ENCODE measurements at places on chromosomes 7 and 10. TPM values are rescaled to one million over a fixed set of nuclear protein-coding genes. Genes with fewer than 3 reads are reported as not detected.

- H3K27ac ChIP-seq = no peak overlapping the region
- H3K27me3 ChIP-seq = no peaks in the 10 kb centered on the region
- peaks cover 25% of the 10 kb centered on the region for H3K4me1 ChIP-seq
- H3K36me3 ChIP-seq = no peaks in the 10 kb centered on the region
- DNase-seq = no peak
Measured at GRCh38 chr10:93392121-93392520, 90.0 kb downstream of the MYOF start.

- H3K27ac ChIP-seq = no peak overlapping the region
- H3K4me3 ChIP-seq = no peak overlapping the region
- H3K27me3 ChIP-seq = no peaks in the 10 kb centered on the region
- H3K4me1 ChIP-seq = no peaks in the 10 kb centered on the region
- DNase-seq = no peak
Measured at GRCh38 chr7:69764147-69764546, 165.9 kb downstream of the AUTS2 start.

Gene FGL2
- polyA plus RNA-seq = 4.1 TPM

GRCh38 chr7:50203521-50203920 lies 101.0 kb upstream of the IKZF1 start:
- peaks cover 32% of the 10 kb centered on the region for H3K4me1 ChIP-seq
- H3K4me3 ChIP-seq = no peak overlapping the region
- no peaks in the 10 kb centered on the region for H3K27me3 ChIP-seq
- DNase-seq = no peak
- H3K27ac ChIP-seq = peak overlapping the region; percentile 33
- no peaks in the 10 kb centered on the region for H3K36me3 ChIP-seq

Gene ANXA8
- not detected for polyA plus RNA-seq

DNA sequence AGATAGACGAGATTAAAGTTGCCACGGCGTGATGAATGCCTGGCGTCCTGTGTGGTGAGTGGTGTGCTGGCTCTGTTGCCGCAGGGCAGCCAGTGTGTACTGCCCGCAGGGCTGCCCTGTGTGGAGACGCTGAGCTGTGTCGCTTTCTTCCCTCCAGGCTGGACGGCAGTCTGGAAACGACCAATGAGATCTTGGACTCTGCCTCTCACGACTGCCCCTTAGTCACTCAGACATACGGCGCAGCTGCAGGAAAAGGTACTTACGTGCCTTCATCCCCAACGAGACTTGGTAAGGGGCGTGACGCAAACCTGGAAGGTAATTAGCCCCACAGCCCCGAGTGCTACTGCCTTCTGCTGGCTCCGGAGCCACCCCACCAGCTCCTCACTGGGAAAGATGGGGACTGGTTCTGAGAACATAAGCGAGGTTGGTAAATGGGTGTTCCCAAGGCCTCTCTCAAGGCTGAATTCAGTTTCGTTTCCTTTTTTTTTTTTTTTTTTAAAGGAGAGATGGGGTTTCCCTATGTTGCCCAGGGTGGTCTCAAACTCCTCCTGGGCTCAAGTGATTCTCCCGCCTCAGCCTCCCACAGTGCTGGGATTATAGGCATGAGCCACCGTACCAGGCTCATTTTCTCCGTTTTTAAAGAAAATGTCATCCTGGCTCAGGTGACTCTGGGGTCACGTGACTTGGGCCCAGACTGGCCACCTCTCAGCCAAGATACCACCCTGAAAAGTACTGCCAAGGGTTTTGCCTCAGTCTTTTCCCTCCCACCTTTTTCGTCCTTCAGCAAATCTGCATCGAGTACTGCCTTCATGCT lies 39.6 kb downstream of the WIPI2 start:
- H3K27ac ChIP-seq = peak overlapping the region; percentile 100
- peak; percentile 29 for DNase-seq
- peak overlapping the region; percentile 22 for H3K4me3 ChIP-seq

Gene TASOR2
- polyA plus RNA-seq = 24.5 TPM

Gene ITPRID1
- not detected for polyA plus RNA-seq

GRCh38 chr10:106147021-106147420 lies 1017.5 kb downstream of the SORCS1 start:
- no peaks in the 10 kb centered on the region for H3K36me3 ChIP-seq
- H3K27ac ChIP-seq = no peak overlapping the region
- H3K4me3 ChIP-seq = no peak overlapping the region
- no peak for DNase-seq

Gene CRHR2
- not detected for polyA plus RNA-seq

DNA sequence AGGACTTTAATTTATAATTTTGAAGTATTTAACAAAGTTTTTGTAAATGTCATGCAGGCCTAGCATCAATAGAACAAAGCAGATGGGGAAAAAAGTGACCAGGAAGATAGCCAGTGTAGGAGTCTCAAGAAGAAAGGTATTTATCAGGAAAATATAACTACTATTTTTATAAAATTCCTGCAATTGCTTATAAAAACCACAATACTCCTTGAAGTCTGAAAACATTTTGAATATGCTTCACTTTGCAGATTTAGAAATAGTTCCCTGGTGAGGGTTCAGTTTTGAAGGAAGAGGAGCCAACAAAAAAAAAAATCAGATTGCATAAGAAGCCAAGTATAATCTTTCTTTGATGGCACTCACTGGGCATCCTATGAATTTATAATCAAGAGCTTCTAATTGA lies 34.1 kb downstream of the MTERF1 start:
- DNase-seq = no peak
- peaks cover 19% of the 10 kb centered on the region for H3K36me3 ChIP-seq
- no peak overlapping the region for H3K27ac ChIP-seq
- H3K27me3 ChIP-seq = no peaks in the 10 kb centered on the region

Gene PIK3AP1
- polyA plus RNA-seq = 155 TPM

GRCh38 chr7:28362812-28363211 lies 49.5 kb upstream of the CREB5 start:
- no peaks in the 10 kb centered on the region for H3K27me3 ChIP-seq
- no peak overlapping the region for H3K4me3 ChIP-seq
- no peak for DNase-seq

DNA sequence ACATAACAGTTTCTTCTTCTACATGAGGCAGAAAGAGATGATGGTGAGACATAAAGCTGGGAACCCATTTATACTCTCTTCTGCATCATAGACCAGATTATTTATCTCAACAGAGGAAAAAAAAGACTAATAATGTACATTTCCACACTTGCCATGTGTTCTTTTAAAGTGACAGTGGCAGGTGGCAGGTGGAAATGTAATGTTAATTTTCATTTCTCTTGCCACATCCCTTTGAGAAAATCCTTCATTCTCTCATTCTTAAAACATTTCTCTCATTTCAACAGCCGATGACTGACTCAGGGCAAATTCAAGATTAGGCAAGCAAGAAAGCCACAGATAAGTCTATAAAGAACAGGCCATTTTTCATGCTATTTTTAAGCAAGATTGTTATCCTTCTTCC lies 635.6 kb upstream of the SORCS1 start:
- no peaks in the 10 kb centered on the region for H3K4me1 ChIP-seq
- no peak for DNase-seq
- H3K4me3 ChIP-seq = no peak overlapping the region
- no peaks in the 10 kb centered on the region for H3K36me3 ChIP-seq
- no peak overlapping the region for H3K27ac ChIP-seq
- H3K27me3 ChIP-seq = no peaks in the 10 kb centered on the region

- no peak for DNase-seq
- no peaks in the 10 kb centered on the region for H3K36me3 ChIP-seq
- H3K27ac ChIP-seq = no peak overlapping the region
- H3K4me1 ChIP-seq = no peaks in the 10 kb centered on the region
- H3K27me3 ChIP-seq = peaks cover 10% of the 10 kb centered on the region
Measured at GRCh38 chr10:1172256-1172984, 116.2 kb downstream of the WDR37 start.

Gene BAIAP2L1
- 1.5 TPM for polyA plus RNA-seq

Gene PDE1C
- not detected for polyA plus RNA-seq

DNA sequence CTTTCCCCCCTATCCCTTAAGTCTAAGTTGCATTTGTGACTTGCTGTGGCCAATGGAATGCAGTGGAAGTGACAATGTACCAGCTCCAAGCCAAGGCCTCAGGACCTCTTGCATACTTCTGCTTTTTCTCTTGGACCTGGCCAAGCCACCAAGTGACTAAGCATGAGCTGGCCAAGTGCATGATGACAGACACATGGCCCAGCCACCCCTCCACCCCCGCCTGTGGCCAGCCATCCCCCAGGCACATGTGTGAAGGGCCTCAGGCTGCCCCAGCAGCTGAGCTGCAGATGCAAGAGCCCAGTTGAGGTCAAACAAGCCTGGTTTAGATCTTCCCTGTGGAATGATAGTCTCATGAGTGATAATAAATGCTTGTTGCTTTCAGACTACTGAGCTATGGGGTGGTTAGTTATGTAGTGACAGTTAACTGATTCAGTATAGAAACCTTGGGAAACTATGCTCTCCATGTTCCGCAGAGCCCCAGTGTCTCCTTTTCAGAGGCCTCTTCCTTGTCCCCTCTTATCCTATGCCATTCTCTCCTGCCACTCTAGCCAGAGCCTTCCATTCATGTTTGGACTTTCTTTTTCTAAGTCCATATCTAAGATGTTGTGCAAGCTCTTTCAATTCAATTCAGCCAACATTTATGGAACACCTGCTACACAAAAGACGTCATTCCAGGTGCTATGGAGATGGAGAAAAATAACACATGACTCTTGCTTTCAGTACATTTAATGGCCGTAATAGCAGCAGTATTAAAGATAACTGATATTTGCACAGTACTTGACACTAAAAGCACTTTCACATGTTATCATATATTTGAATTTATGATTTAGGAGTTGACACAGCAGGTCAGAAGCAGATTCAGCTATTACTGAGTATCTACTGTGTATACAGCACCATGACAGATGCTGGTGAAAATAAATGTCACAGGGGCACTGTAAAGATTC lies 55.5 kb upstream of the LOXL4 start:
- peaks cover 10% of the 10 kb centered on the region for H3K4me1 ChIP-seq
- H3K27ac ChIP-seq = peak overlapping the region; percentile 12
- peaks cover 12% of the 10 kb centered on the region for H3K27me3 ChIP-seq

GRCh38 chr10:100172349-100172748 lies 13.5 kb downstream of the ERLIN1 start:
- peaks cover 41% of the 10 kb centered on the region for H3K36me3 ChIP-seq
- no peak for DNase-seq
- H3K27ac ChIP-seq = peak overlapping the region; percentile 46
- H3K27me3 ChIP-seq = no peaks in the 10 kb centered on the region
- peaks cover 10% of the 10 kb centered on the region for H3K4me1 ChIP-seq

DNA sequence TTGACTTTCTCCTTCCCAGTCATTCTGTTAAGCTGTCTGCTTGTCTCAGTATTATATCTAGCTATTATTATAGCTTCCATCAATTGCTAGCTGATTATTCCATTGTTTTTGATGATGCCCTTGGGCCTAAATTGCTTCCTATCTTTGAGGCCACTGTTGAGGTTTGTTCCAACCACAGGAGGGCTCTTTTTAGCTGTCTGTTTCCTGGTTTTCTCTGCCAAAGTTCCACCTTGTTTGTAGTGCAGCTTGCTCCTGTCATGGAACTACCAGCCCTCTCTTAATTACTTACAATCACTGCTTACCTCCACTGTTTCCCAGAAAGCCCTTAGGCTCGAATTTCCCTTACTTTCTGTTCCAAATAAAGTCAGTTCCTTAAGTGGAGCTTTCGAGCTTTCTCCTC lies 118.7 kb upstream of the SEC61G start:
- H3K27me3 ChIP-seq = no peaks in the 10 kb centered on the region
- DNase-seq = no peak
- H3K4me1 ChIP-seq = no peaks in the 10 kb centered on the region
